ENCODE measurements at places on chromosomes 2 and 18.

DNA sequence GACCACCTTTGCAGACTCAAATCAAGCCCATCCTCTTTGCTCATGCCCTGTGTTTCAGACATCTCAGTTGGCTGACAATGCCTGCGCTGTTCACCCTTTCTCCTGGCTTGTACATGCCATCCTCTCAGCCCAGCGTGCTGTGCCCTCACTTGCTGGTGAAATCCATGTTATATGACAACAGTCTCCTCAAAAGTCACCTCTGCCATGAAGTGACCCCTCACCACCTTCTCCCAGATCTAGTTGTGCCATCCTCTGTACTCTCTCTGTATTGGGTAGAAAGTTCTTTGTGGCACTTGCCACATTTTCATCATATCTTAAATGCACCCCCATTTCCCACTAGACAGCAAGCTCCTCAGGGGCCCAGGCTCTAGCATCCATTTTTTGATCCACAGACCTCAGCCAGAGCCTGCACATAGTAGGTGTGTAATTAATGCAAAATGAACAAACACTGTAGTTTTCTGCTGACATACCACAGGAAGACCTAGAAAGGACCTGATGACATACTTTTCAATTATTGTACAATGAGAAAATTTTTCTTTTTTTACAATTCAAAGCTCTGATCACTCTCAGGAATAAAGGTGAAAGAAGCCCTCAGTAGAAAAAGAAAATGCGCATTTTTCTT, 22.8 kb downstream of the ZEB2 start:
- no peak for DNase-seq

- DNase-seq: no peak
Observed at GRCh38 chr18:9712611-9713010, 4.5 kb downstream of the RAB31 start.

DNA sequence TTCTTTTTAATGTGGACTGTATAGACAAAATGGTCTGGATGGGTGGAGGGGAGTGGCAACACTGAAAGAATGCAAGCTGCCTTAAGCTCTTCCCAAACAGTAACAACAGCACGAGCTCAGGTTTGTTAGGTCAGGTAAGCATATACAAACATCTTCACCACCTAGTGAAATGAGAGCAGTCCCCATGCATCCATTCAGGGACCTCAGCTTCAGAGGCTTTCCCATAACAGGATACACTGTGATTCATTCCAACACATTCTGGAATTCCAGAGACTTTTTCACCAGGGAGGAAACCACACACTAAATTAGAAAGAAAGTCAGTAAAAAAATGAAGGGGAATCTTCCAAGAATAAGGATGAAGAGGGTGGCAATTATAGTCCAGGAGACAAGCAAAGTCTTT, 50.4 kb upstream of the BZW1 start:
- DNase-seq: no peak

- no peak for DNase-seq
Observed at GRCh38 chr2:172821370-172822338, 86.0 kb downstream of the RAPGEF4 start.

GRCh38 chr2:98854682-98855081, 81.3 kb downstream of the CRACDL start:
- no peak for DNase-seq

DNA sequence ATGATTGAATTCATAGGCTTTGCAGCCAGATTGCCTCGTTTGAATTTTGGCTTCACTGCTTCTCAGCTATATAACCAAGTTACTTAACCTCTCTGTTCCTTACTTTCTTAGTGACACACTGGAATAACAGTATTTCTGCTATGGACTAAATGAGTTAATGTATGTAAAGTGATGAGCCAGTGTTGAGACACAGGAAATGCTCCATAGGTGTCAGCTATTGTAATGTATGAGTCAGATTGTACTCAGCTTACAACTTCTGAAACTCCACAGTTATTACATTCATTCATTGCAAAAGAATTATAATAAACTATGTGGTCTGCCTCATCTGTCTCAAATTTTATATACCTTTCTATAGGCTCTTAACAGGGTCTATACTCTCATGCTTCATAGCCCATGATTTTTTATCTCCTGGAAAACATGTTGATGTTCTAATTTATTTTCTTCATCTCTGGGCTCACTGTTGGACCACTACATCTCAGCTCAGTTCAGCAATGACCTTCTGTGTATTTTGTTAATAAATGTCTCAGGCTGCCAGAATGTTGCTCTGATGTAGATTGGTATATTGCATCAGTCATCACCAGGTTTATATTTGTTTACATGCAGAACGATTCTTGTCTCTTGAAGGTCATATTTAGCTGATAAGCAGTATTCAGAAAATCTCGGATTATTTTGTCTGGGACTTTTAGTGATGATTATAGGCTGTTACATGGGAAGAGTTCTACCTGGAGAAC, 76.2 kb downstream of the MAP3K20 start:
- no peak for DNase-seq

DNA sequence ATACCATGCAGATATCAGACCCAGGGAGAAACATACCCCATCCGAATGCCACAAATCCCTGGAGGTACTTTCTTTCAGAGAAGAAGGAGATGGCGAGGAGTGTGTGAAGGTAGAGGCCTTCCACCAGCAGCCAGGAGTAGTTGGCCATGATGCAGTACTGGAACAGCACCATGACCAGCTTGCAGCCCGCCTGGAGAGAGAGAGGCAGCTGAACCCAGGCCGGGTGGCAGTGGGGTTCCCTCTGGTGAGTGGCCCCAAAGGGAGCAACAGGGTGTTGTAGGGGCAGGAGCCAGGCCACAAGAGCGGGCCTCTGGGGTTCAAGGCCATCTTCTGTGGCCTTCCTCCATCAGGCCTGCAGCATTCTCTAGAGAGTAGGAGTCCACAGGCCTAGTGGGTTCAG, 30.2 kb downstream of the TMEM37 start:
- DNase-seq: no peak

- DNase-seq: no peak
Observed at GRCh38 chr2:151315381-151315903, 26.0 kb upstream of the NMI start.

DNA sequence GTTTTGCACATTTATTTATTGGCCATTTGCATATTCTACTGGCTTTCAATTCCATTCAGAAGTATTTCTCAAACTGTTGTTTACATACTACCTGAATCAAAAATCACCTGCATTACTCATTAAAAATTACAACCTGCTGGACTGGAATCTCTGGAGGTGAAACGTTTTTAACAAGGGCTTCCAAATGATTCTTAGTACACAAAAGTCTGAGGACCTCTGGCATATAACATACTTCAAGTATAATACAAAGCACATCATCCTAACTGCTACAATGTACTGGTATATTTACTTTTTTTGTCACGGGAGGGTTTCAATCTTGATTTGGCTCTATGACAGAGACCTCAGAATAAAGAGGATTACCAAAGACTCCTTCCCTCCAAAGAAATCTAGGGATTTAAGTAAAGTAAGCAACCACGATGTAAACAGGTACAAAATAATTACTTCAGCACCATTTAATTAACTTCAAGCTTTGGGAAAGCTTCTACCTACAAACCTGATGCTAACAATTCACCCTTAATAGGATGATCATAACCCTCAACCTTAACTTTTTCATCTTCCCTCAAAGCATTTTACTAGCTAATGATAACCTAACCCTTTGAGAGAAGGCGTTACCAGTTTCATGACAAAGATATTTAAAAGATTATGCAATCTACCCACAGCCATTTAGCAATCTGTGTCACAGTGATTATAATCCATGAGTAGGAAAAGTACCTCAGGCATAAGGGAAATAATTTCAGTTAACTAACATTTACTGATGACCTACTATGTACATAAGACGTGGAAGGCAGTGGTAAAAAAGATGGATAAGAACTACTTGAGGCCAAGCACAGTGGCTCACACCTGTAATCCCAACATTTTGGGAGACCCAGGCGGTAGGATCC, 24.7 kb downstream of the ATAD2B start:
- no peak for DNase-seq

GRCh38 chr18:35588995-35589394, 7.5 kb downstream of the GALNT1 start:
- DNase-seq: no peak

GRCh38 chr2:43020296-43020695, 206.1 kb downstream of the ZFP36L2 start:
- DNase-seq: no peak

GRCh38 chr18:74896390-74896991, 298.8 kb downstream of the ZNF407 start:
- peak; percentile 63 for DNase-seq

DNA sequence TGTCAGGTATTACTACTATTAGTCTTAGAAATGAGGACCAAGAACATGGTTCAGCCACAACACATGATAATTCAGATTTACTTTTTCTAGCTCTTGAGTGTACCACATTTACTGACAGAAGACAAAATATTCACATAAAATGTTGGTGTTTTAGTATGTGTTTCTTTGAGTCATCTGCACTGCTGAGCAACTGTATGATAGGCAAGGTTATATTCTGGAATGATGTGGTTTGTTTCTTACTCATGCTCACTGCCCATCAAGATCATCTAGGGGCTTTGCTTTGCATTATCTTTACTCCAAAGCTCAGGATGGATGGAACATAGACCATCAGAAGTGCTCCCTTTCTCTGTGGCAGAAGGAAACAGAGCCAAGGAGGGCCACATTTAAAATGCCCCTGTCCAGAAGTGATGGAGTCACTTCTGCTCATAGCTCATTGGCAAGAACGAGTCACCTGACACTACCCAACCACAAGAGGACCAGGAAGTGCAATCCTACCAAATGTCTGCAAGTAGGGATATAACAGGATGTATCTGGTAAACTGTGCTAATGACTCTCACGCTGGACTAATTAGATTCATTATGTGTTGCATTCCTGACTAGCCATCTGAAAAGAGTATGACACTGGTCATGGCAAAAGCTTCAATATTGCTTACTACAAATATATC, 81.5 kb downstream of the DIS3L2 start:
- DNase-seq: no peak

GRCh38 chr2:121182520-121182919, 102.5 kb downstream of the TFCP2L1 start:
- no peak for DNase-seq

DNA sequence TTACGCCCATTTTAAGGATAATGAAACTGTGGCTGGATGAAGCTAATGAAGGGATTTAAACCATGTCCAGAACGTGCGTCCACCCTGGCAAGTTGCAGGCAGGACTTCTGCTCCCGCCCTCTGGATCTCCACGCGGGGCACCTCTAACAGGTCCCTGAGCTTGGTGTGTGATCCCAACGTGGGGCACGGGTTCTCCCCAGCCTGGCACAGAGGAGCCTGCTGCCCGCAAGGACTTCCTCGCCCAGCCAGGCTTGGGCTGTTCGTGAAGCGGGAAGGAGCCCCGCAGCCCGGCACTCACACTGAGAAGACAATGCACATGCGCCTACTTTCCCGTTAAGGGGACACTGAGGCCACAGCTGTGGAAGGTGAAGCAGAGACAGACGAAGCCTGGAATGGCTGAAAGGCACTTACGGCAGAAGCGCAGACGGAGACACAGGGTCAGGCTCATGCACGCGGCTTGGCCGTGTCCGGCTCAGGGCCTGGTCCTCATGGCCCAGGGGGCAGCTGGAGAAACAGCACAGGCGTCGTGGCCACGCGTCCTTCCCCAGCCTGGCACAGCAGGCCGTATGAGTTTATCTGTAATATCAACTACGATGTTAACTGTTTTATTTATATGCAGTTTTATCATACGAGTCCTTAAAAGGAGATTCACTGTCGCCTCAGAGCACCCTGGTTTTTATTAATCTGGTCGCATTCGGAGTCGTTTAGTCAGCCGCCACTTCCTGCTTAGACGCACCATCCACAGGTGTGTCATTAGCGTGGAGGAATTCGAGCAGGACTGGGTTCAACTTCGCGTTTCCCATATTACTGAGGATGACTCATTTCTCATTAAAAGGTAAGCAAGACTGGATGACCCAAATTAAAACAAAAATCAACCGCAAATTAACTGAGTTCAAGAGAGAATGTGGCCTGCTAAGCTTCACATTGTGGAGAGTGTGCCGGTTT, 835.9 kb downstream of the GALR1 start:
- no peak for DNase-seq

- no peak for DNase-seq
Observed at GRCh38 chr2:104859766-104860450, 6.0 kb downstream of the POU3F3 start.

DNA sequence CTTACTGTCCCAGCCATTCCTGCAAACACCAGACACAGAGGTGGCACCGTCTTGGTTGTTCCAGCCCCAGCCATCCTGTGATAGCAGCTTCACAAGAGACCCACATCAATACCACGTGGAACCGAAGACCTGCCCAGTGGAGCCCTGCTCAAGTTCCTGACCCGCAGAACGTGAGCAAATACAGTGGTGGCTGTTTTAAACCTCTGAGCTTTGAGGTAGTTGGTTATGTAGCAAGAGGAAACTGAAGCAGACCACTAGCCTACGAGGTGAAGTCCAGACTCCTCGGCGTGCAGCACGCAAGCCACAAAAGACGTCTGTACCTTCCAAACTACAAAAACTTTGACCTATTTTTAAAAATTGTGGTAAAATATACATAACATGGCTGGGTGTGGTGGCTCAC, 96.1 kb upstream of the ODC1 start:
- no peak for DNase-seq

GRCh38 chr2:205292665-205293295, 389.5 kb upstream of the NRP2 start:
- DNase-seq: no peak

DNA sequence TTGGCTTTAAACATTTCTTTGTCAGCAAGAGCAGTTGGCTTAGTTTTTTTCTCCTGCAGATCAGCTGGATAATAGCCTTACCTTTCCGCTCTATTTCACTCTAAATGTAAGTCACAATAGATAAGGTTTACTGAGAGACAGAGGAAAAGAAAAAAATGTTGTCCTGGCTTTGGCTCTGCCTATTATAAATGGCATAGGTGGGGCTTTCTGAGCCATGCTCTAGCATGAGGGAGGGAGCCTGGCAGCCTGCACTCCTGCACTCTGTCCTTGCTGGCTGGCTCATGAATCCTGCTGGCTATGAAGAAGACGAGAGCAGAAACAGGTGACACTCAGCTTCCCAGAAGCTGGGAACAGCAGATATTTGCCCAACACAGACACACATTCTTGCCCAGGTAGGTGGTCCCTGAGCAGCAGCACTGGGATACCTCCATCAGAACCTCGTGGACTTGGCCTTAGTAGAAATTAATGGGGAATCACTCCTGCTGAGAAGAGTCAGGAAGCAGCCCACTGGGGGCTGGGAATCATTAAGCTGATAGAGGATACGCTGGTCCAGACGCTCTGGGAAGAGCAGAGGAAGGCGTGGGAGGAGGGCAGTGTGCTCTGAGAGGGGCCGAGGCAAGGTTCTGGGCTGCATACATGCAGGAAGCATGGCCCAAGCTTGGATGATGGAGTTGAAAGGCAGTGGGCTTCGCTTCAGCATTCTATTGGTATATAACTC, 514.4 kb upstream of the HS6ST1 start:
- no peak for DNase-seq
